ENCODE measurements at places on chromosomes 16 and 17.
A peak's percentile ranks its signal among the peaks of the same experiment; 100 is the strongest.

DNA sequence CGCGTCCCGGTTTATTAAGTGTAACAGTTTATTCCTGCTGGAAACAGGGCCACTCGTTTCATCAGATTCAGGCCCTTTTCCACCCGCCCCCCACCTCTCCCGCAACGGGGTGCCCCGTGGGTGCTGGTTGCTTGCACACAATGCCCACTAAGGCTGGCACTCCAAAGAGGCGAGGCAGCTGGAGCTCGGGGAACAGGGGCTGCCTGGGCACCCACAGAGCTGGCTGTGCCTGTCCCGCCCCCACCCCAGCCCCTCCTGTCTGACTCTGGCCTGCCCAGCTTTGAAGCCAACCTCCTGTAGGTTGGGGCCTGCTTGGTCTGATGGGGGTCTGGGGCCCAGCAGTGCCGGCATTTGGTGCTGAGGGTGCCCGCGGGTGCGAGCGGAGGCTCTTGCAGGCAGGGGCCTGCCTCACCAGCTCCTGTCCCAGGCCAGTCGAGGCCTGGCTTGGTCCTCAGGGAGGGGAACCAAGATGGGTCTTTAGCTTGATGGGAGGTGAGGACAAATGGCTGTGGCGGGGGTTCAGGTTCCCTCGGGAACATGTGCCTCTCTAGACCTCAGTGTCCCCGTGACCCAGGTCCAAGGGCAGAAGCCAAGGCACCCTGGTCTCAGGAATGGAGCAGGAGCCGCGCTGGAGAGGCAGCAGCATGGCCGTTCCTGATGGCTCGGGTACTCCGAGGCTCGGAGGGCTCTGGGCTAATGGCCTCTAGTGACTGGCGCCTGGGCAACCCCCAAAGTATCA, 20.1 kb downstream of the MYBBP1A start:
- DNase-seq = no peak

- no peak for DNase-seq
These were observed 229.0 kb upstream of the NLRP1 start for GRCh38 chr17:5813357-5813756.

DNA sequence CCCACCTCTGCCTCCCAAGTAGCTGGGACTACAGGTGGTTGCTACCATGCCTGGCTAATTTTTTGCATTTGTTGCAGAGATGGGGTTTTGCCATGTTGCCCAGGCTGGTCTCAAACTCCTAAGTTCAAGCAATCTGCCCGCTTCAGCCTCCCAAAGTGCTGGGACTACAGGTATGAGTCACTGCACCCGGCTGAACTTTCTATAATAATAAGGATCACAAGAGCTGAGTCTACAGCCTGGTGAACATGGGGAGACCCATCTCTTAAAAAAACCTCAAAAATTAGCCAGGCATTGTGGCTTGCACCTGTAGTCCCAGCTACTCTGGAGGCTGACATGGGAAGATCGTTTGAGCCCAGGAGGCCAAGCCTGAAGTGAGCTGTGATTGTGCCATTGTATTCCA, 53.5 kb downstream of the WDR59 start:
- DNase-seq = no peak

DNA sequence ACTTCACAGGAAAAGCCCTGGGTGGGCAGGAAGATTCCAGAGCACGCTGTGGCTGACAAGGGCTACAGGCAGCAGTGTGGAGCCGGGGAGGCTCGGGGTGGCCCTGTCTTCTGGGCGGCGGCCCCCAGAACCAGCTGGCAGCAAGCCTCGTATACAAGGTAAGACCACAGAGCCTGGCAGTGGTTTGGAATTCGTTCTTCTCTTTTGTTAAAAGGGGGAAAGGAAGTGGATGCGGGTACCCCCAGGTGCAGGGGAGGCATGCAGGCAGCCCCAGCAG, 6.0 kb downstream of the UBALD1 start:
- no peak for DNase-seq

DNA sequence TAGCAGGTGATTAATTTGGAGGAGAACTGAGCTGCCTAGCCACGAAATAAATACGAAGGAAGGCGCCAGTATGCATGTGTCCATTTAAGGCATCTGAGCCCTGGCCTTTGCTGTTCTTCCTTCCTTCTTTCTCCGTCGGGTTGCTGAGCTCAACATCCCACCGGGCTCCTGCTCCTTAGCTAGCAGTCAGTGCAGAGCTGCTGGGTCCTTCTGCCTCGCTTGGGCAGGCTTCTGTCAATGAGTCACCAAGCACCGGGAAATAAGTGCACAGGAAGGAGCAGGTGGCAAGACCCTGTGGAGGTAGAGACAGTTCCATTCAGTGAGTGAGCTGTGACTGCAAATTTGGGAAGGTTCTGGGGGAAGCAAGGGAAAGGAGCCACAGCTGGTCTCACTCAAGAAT, 120.7 kb downstream of the CCDC182 start:
- no peak for DNase-seq

DNA sequence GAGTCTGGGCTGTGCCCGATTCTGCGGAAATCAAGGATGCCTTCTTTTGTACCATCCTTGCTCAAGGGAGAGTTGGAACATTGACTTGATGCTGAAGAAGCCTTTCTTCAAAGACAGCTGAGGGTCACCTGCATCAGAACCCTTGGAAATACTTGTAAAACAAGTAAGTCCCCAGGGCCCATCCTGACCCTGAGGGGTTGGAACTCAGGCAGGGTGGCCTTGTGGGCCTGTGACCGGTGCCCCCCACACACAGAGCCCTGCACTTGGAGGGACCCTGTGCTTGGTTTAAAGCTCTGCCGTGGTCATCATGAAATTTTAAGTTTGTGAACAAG, 56.9 kb downstream of the WIPI1 start:
- no peak for DNase-seq

DNA sequence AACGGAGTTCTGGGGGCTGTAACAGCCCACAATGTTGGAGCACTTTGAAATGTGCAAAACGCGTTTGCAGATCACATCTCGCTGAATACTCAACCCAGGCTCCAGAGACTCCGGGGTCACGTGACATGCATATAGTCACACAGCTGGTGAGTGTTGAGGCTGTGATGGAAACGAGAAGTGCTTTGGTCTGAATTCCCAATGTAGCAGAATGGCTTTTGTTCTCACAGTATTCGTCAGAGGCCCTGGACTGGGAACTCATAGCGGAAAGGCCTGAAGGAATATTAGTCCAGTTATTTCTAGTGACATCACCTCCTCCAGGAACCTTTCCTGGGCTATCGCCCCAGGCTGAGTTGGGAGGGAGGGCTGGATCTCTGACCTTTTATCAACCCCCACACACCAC, 95.8 kb upstream of the CRHR1 start:
- no peak for DNase-seq

- no peak for DNase-seq
These were observed 21.5 kb downstream of the LPCAT2 start for GRCh38 chr16:55530316-55530856.

DNA sequence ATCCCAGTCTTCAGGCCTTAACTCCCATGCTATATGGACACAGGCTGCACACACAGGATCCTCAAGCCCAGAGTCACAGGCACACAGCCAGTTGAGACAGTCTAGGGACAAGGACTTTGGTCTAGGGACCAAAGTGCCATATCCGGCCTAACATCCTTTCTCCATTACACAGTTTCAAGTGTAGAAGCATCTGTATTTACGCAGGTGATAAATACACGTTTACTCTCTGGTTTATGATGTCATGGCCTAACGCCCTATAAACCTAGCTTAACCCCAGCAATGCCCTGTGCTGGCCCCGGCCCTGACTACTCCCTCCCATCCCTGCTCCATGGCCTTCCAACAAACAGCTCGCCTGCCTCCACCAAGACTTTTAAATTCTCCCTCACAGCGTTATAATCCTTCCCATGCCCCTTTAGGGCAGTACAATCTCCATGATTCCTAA, 17.1 kb downstream of the CUEDC1 start:
- DNase-seq = no peak

GRCh38 chr16:72604375-72604774, 432.4 kb upstream of the PMFBP1 start:
- no peak for DNase-seq

GRCh38 chr17:28563475-28563874, 7.8 kb downstream of the PIGS start:
- DNase-seq = no peak

DNA sequence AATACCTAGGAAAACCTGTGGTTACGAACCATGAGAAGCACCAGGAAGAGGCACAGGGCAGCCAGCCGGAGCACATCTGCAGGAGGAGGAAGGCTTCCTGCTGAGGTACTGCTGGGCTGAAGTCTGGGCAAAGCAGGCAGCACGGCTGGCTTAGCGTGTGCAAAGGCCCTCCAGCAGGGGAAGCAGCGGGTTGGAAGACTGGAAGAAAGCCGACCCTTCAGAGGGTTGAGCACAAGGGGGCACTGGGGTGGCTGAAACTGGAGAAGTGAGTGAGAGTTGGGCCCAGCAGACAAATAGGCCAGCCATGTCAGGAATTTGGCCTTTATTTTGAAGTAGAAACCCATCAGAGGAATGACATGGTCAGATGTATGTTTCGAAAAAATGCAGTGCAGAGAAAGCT, 12.1 kb upstream of the HSD3B7 start:
- no peak for DNase-seq

- DNase-seq = peak; percentile 29
These were observed 18.6 kb downstream of the COG7 start for GRCh38 chr16:23434380-23434779.

- DNase-seq = no peak
These were observed 154.5 kb downstream of the BCAS3 start for GRCh38 chr17:60832151-60832585.

DNA sequence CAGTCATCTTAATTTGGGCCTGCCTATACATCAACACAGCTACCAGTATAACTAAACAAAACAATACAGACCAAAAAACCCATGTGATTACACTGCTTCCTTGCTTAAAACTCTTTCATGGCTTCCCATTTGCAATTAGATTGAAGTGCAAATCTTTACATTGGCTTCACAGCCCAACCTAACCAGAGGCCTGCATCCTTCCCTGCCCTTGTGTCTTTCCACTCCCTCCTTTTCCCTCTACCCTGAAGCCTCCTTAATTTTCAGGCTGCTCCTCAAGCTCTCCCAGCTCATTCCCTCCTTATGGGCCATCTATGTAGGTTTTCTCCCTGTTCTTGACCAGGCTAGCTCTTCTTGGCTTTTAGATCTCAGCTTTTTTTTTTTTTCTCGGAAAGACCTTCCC, 147.8 kb downstream of the TOX3 start:
- DNase-seq = no peak

DNA sequence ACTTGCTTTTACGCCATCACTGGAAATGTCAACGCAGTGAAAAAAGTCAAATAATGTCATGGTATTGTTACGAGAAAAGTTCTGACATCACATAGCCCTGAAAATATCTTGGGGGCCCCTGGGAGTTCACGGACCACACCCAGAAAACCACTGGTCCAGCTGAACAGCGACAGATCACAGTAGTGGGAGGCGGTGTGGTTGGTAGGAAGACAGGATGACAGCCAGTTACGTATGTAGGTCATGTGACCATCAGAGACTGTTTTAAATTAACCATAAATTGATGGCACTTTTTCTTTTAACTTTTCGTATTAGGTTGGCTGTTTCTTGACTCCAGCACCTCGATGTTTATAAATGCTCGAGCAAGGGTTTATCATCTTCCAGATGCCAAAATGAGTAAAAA, 11.9 kb downstream of the ERCC4 start:
- DNase-seq = no peak

- DNase-seq = no peak
These were observed 34.8 kb downstream of the TMEM235 start for GRCh38 chr17:78266231-78266631.

DNA sequence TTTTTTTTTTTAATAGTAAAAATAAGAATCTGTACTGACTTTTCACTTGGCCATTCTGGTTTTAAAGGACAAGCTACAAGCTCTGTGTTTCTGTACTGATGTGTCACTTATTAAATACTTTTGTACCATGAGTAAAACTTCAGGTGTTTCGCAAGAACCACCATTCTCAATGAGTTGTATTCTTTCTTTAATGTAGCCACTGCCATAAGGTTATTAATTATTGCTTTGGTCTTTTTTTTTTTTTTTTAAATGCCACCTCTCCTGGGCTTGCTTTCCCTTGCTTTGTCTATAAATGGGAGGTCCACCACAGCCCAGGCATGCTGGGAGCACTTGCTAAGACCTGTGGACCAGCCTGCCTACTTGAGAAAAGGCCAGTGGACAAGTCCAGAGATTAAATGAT, 8.4 kb downstream of the ARL2BP start:
- no peak for DNase-seq

DNA sequence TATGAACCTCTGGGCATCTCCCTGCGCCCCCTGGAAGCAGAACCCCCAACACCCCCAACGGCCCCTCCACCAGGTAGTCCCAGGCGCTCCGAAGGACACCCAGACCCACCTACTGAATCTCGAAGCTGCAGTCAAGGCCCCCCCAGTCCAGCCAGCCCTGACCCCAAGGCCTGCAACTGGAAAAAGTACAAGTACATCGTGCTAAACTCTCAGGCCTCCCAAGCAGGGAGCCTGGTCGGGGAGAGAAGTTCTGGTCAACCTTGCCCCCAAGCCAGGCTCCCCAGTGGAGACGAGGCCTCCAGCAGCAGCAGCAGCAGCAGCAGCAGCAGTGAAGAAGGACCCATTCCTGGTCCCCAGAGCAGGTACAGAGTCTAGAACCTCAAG, 1.5 kb downstream of the BCL6B start:
- DNase-seq = no peak

- DNase-seq = no peak
These were observed 12.3 kb upstream of the UBE2I start for GRCh38 chr16:1297018-1297696.

DNA sequence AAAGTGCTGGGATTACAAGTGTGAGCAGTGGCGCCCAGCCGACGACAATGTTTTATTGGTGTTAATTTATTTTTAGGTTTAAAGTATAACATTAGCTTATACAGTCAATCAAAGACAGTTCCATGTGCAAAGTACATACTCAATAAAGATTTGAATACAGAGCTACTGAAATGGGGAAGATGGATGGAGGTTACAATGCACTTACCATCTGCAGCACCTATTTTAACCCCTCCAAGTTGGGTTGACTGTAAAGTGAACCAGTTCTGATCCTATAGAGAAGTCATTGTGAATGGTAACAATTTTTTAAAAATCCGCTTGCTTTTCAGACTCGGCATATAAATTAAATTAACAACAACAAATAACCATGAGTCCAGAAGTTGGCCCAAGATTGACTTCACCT, 679 bp upstream of the PSKH1 start:
- no peak for DNase-seq
